ENCODE measurements at places on chromosomes 3 and 15.

GRCh38 chr3:183514021-183514420 lies 41.5 kb downstream of the KLHL6 start:
- no peak for DNase-seq

DNA sequence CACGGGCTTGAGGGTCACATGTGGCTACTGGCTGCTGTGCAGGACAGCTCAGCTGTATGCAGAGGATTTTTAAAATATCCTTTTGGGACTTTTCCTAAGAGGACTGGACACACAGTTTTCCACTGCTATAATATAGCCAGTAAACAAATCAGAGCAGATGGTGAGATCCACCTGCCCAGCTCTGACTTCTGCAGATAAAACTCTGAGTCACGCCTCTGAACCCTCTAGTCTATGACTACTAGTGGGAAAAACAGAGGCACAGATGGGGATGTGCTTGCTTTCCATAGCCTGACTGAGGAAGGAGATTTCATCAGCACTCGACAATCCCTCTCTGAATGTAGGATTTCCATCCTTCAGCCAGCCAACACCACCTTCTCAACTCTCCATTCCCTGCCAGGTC lies 45.1 kb downstream of the COLQ start:
- no peak for DNase-seq

GRCh38 chr3:155491696-155492095 lies 198.2 kb upstream of the STRIT1 start:
- no peak for DNase-seq

GRCh38 chr3:2856138-2857133 lies 253.7 kb downstream of the IL5RA start:
- no peak for DNase-seq

DNA sequence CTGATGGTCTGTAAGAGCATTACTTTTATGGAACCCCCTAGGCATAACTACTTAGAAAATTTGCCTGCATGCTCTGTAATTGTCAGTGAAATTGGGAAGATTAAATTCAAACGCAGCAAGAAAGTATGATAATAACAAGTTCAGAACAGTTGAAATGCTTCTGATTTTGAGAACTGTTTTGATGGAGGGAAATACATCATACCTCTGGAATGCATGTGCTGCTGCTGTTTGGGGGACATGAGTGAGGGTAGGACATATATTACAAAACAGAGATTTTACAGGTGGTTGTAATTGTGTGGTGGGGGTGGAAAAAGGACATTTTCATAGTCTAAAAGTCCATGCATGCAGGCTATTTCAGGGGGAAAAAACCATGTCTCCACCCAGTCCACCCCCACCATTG lies 135.0 kb upstream of the DPH6 start:
- no peak for DNase-seq

GRCh38 chr3:45134758-45135521 lies 11.2 kb downstream of the CDCP1 start:
- DNase-seq, result no peak

GRCh38 chr15:42384597-42384996 lies 25.3 kb downstream of the CAPN3 start:
- no peak for DNase-seq

GRCh38 chr3:174618368-174619080 lies 240.6 kb upstream of the NAALADL2 start:
- no peak for DNase-seq

DNA sequence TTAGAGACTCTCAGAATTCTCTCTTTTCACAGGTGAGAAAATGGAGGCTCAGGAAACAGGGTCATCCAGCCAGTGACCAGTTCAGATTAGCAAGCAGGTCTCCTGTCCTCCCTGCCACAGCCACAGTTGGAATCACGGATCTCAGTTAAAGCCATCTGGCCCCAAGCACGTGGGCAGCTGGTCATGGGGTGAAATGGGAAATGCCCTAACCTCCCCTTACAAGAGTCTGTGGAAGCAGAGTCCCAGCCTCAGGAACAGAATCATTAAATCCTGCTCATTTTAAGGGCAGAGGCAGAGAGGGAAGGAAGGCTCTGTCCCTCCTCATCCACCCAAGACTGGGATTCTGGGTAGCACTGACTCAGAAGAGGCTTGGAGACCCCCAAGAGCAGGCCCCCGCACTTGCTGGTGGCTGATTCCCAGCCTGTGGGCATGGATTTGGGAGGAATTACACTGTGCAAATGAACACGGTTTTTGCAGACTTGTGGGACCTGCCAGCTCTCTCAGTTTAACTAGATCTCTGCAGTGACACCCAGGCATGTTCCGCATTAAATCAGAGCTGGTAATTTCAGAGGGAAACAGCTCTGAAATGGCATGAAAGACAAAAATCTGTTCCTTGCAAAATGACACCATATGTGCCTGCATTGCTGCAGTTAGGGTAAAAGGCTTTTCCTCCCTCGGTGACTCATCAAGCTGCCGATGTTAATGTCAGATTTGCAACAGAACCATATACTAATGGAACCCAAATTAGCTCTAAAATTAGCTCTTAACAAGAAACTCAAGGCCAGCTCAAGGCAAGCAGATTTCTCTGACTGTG lies 89.0 kb downstream of the BDH1 start:
- DNase-seq, result no peak

- no peak for DNase-seq
These were observed 14.3 kb downstream of the ZIC4 start for GRCh38 chr3:147391781-147392624.

- DNase-seq, result no peak
These were observed 39.8 kb downstream of the UBE2E1 start for GRCh38 chr3:23845326-23846216.

DNA sequence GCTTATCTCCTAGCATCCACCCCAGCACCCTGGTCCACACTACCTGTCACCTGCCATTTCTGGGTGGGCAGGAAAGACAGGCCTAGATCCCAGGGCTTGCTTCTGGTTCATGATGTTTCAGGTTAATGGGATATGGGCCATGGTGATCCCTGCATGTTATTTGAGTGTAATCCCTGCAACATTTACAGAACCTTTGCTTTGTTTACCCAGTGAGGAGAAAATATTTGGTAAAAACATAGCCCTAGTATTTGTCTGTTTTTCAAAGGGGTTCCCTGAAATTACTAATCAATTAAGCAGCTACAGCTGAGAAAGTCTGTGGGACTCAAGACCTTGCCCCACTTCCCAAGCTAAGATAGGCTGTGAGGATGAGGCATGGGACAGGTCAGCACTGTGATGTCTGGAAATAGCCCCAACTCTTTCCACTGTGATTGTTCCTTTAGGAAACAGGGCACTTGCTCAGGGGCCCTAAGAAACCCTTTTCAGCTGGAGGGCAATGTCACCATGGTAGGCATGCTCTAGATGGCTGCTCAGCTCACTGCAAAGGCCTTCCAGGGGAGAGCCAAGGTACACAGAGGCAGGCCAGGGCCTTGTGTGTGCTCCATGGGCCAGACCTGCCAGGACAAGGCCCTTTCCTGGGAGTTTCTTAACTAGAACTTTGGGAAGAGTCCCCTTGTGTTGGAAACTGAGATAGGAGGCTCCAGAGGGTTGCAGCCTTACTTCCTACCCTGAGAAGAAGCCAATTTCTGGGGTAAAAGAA lies 11.1 kb downstream of the TRANK1 start:
- no peak for DNase-seq

DNA sequence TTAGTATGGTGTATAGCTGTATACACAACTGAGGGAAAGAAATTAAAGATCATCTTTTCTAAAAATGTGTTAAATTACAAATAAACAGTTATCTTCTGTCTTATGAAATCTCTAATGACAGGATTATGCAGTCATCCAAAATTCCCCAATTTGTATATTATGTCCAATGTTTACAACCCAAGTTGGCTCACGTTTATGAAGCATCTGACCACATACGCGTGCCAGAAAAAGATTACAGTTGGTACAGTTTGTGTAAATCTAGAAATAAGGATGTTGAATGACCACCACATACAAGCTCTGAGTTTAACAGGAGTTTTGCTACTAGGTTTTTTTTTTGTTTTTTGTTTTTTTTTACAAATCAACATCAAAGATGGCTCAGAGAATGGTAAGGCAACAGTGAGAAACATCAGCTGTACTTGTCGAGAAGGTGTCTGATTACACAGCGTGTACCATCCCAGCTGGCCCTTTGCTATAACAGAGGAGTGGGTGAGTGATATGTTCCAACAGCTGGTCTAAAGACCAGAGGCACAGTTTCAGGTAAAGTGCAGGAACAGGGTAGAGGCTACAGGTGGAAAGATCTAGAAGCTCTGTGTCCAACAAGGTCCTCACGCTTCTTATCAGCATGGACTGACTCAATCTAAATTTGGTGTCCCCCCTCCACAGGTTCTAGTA lies 47.1 kb downstream of the USF3 start:
- no peak for DNase-seq

GRCh38 chr15:93372208-93372864 lies 283.3 kb upstream of the RGMA start:
- DNase-seq, result no peak

DNA sequence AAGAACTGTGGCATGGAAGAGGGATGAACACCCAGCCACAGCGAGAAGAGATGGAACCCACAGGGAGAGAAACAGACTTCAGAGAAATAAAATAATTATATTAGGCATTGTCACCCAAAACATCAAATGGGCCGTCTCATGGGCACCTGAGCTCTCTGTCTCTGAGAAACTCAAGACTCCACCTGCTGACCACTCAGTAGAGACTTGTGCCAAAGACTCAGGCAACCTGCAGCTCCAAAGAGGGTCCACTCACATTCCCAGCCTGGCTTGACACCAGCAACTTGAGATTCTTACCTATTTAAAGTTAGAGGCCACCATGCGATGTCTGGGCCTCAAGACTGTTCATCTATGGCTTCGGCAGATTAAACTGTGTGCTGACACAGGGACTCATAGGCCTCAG lies 12.0 kb downstream of the SEMA5B start:
- DNase-seq, result no peak

GRCh38 chr3:177337541-177338331 lies 140.5 kb upstream of the TBL1XR1 start:
- DNase-seq, result peak; percentile 67

- DNase-seq, result no peak
These were observed 52.4 kb downstream of the AAGAB start for GRCh38 chr15:67202091-67202490.

All from activated naive CD4-positive, alpha-beta T cell treated with anti-CD3 and anti-CD28 coated beads, Interleukin-2, amount 50 U/mL, for 72 hours (primary cell).